ENCODE measurements at places on chromosomes 5 and 9.

DNA sequence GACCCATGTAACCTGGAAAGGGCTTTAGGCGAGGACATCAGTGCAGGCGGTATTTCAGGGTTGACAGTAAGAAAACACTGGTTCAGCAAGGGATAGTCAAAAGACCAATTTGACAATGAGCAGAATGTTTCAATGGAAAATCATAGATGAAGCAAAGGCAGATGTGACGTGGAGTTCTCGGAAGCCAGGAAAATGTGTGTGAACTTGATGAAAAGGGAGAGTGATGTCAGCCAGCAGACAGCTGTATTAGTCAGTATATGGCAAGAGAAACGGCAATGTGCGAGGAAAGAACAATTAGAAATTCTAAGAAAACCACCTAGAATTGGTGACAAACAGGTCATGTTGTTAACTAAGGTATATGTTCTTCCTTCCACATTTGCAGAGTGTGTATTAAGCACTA, 503.9 kb upstream of the DAB2 start:
- DNase-seq: no peak

DNA sequence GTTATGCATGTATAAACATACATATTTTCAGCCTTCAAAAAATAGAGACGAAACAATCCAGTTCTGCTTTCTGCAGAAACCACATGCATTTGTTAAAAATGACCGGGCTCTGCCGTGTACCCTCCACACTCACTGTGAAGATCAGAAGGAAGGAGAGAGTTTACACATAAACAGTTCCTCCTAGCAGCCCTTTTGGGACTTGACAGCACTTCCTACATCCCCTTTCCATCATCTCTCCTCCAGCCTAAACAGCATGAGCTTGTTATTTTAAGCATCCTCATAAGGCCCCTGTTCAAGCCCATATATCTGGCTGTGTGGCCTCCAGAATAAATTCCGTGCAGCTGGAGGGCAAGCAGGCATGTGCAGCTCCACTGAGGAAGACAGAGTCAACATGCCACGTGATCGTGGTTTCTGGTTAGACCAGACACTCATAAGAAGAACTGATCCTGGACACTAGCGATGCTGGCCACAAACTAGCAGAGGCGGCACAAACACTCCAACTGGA, 42.2 kb downstream of the NIPAL4 start:
- no peak for DNase-seq

GRCh38 chr5:22889720-22890119, 36.6 kb upstream of the CDH12 start:
- DNase-seq: no peak

GRCh38 chr5:464446-464842, 21.5 kb downstream of the EXOC3 start:
- DNase-seq: no peak

GRCh38 chr9:19176856-19177255, 49.6 kb upstream of the PLIN2 start:
- DNase-seq: no peak

- no peak for DNase-seq
Observed at GRCh38 chr5:36371366-36371765, 69.7 kb upstream of the RANBP3L start.

DNA sequence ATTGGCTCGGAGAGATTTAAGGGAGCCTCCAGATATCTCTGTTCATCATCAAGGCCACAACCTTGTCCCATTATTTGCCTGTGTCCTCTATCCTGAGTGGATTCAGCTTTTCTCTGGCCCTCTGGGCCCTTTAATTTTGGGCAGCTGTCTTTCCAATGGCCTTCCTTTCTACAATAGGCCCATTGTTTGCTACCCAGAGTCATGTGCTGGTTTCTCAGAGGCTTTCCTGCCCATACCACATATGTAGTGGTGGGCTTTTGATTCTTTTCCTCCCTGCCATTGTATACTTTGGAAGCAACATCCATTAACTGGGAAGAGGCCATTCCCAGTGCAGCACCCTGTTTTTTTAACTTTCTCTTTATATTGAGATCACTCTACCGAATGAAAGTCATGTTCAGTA, 233.9 kb upstream of the SGCD start:
- DNase-seq: no peak

DNA sequence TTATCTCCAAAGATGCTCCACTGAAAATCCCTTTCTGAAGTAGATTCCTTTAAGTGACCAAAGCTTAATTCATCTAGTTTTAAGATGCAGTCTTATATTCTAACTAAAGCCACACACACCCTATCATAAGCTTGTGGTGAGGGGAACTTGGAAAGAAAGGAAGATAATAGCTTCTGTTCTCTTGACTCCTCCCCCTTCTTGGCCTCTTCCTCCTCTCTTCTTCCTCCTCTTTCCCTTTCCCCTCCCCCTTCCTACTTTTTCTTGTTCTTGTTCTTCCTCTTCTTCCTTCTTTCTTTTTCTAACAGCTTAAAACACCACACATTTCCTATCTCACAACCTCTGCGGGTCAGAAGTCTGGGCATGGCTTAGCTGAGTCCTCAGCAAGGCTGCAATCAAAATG, 23.5 kb downstream of the IL7R start:
- DNase-seq: no peak

DNA sequence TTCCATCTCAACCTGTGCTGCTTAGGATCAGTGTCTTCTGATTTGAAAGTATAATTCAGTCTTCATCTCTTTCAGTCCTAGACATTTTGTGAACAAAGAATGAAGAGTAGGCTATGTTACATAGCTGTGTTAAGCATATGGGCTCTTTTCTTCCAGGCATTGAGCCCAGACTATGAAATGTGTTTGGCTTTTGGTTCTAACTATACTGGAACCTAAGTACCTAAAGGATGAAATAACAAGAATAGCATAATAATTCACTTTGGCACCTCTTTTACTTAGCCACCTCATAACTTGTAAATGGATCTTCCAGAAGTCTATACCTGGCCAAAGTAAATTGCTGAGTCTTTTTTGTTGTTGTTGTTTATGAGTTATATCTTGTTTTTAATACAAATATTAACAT, 71.4 kb downstream of the SLF1 start:
- no peak for DNase-seq

DNA sequence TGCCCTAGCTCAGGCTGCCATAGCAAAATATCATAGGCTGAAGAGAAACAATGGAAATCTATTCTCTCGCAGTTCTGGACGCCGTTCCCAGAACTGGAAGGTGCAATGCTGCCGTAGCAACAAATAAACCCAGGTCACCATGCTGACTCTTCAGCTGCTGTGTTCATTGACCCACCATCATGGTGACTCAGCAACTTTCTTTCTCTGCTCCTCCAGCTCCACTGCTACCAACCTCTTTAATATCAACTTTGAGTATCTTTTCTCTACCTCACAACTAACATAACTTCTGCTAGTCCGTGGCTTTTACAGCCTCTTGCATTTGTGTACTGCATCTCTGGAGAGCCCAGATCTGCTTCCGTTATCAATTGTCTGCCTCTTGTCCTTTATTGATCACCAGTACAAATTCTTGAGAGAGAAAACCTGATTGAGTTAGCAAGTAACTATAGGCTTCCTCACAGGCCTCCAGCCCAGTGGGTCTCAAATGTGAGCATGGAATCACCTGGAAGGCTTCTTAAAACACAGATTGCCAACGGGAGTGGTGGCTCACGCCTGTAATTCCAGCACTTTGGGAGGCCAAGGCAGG, 47.3 kb upstream of the SLC30A5 start:
- DNase-seq: no peak

GRCh38 chr5:83115816-83116215, 38.5 kb downstream of the XRCC4 start:
- DNase-seq: no peak

DNA sequence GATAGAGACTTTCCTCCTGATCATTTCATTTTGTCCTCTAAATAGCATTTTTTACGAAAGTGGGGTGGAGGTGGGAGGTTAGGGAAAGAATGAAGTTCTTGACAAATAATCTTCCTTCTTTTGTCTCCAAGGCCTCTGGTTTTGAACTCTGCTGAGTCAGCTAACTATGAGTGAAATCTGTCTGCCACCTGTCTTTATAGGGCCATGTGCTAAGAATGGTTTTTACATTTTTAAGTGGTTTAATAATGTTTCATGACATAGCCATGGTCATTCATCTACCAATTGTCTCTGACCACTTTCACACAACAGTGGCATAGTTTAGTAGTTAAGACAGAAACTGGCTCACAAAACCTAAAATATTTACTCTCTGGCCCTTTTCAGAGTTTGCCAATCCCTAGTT, 7.6 kb downstream of the MAN2A1 start:
- no peak for DNase-seq

GRCh38 chr5:17187011-17187785, 30.2 kb upstream of the BASP1 start:
- DNase-seq: no peak

GRCh38 chr5:150075806-150076205, 10.5 kb downstream of the CSF1R start:
- DNase-seq: no peak

GRCh38 chr5:1937590-1937989, 54.9 kb upstream of the IRX4 start:
- DNase-seq: no peak

DNA sequence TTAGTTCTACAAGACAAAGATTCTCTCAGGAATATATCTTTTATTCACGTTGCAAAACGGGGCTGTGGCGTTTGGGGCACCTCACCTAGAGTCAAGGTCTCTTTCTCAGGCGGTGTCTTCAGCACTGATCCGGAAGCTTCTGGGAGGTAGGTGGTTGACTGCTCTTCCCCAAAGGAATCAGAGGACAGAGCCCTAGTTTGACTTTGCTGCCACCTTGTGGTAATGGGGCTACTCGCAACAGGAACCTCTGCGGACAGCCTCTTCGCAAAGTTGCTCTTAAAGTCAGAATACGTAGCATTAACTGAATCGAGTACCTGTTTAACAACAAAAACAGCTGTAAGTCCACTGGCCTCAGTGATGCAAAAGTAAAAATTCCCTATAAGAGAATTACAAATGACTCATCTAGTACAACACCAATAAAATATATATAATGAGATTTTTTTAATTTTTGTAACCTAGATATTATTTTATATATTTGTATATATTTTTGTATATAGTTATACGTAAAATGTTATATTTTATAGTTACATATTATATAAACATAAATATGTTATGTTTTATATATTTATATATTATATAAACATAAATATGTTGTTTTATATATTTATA, 13.3 kb upstream of the GPX8 start:
- DNase-seq: peak; percentile 64

- DNase-seq: no peak
Observed at GRCh38 chr9:80197661-80198060, 625.9 kb downstream of the TLE4 start.

GRCh38 chr5:40428126-40428525, 251.6 kb upstream of the PTGER4 start:
- no peak for DNase-seq

DNA sequence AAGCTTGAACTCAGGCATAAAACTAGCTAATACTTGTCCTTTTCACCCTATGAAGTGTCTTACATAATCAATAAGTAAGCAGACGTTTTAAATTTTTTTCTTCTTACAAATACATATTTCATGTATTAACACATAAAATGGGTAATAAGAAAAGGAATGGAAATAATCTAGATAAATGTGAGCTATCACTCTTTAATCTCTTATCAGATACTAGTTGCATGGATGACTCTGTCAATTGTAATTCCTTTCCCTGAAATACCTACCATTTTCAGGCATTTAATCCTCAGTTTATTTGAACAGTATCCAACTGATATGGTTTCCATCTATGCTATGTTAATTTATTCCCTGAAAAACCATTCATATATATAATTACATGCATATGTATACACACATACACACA, 166.0 kb upstream of the RGS7BP start:
- DNase-seq: no peak

- no peak for DNase-seq
Observed at GRCh38 chr9:18542837-18543405, 69.0 kb downstream of the ADAMTSL1 start.

DNA sequence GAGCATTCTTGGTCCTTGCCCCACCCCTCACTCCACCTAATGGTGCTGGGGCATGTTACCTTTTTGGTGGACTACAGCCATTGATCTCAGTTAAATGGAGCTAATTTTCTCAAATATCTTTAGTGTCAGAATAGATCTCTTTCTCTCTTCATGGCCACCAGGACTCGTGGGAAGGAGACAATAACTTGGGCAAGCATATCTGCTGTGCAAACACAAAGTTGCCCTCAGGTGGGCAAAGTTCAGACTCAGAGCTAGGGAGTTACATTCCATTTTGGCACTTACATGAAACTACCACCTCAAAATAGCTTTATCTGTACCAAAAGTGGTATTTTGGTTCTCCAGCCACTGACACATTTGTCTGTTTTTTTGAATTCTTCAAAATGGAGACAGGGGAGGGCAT, 671.9 kb upstream of the KLF4 start:
- DNase-seq: no peak

DNA sequence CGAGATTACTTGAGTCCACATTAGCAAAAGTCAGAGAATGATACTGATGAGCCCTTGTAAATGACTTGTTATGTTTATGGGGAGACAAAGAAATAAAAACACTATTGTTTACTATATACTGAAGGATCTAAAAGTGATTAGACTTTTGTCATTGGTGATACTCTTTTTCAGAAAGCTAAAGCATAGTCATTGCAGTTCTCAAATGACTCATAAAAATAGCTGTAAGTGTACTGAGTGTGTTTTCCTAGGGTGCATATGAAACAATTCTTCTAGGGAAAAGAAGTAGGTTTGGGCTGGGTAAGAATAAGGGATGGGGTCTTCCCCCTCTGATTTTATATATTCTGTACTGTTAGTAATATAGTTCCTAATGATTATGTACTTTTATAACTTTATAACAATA, 32.6 kb downstream of the WDR36 start:
- DNase-seq: no peak

DNA sequence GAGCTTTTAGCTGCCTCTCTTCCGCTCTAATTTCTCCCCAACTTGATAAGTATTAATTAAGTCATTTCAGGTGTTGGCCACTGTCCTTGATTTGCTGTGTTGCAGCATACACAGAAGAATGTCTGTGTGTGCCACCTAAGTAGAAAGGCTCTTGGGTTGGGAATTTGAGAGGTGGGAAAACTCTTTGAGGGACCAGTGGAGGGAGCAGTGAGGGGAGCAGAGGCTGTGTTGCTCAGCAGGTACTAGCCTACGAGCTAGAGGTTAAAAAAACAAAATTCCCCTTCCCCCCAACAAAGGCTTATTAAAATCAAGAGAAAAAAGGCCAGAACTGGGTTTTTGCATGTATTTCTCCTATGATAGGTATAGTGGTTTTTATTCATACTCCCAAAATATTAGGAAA, 20.9 kb downstream of the RPS23 start:
- DNase-seq: no peak

- no peak for DNase-seq
Observed at GRCh38 chr5:7245121-7245651, 150.8 kb upstream of the ADCY2 start.

DNA sequence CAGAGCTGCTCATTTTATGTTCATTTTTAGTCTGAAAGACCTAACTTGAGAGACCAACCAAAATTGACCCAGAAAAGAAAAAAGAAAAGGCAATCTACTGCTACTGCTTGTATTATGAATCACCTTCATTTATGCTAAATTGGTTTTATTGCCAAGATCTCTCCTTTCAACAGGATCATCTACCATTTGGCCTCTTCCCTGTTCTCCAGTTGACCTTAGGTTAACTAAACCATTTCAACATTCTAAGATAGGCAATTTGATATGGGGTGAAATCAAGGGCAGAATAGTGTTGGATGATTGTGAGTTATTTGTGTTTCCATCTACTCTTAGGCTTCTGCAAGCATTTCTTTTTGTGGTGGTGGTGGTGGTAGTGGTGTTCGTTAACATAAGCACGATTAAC, 48.3 kb upstream of the POU4F3 start:
- DNase-seq: no peak

GRCh38 chr5:159211729-159212174, 2.4 kb upstream of the RNF145 start:
- no peak for DNase-seq
